ENCODE measurements at places on chromosomes 2 and 18.

DNA sequence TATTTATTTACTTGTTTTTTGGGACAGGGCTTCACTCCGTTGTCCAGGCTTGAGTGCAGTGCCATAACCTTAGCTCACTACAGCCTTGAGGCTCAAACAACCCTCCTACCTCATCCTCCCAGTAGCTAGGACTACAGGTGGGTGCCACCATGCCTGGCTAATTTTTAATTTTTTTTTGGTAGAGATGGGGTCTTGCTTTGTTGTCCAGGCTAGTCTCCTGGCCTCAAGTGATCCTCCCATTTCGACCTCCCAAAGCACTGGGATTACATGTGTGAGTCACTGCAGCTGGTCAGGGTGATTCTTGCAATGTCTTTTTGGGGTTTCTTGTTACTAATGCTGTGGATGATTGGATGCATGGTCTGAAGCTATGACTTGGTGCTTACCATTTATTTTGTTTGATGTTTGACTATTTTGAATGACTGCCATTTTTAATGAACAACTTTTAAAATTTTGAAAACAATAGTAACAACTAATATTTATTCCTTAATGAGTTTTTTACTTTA lies 6.5 kb downstream of the CERS6 start:
- no peak for DNase-seq

- DNase-seq = no peak
Observed at GRCh38 chr2:17540093-17540812, at the start of gene VSNL1. Gene VSNL1, plus strand, starts transcription at chr2:17540696. Its CDS starts 51,379 bp downstream, at chr2:17592075.

DNA sequence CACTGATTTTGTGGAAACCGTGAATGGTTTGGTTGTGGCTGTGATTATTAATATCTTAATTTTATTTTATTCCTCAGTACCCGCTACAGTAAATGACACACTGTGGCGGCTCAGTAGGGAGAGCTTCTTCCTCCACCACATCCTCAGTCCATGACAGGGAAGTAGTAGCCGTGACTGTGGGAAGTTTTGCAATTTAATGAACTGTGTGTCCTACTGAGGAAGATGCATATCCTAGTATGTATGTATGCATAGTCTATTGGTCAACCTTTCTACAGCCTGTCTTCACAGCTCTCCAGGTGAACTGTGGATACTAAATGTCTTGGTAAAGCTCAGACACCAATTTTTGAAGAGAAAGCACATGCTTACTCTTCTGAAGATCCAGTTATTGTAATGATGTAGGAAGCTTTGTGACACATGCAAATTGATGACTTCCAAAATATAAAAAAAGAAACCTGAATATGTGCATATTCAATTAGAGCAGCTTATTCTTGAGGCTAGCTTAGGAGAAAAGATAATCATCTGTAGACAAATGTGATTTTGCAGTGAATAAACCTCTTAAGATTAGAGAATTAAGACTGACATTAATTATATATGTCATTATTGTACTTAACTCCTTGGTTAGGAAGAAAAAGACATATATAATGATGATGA lies 384.3 kb upstream of the CNTNAP5 start:
- DNase-seq = no peak

DNA sequence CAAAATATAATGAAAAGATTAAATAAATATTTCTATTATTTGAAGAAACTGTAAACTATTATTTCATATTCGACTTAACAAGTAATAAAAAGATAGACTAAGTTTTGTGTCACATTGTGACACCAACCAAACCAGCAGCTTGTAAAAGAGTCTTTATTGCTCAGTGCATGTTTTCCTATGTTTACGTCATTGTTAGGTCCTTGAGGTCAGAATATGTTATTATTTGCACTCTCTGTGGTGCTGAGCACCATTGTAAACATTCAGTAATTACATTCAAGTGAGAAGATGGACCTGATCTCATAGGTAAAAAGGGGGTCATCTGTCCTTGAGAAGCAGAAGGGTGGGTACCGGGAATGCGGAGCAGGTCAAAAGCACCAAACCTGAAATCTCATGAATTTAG lies 1999.1 kb upstream of the CELF4 start:
- no peak for DNase-seq

GRCh38 chr18:77300579-77300978 lies 50.9 kb downstream of the GALR1 start:
- no peak for DNase-seq

GRCh38 chr18:3590096-3590630 lies 140.2 kb downstream of the TGIF1 start:
- no peak for DNase-seq

DNA sequence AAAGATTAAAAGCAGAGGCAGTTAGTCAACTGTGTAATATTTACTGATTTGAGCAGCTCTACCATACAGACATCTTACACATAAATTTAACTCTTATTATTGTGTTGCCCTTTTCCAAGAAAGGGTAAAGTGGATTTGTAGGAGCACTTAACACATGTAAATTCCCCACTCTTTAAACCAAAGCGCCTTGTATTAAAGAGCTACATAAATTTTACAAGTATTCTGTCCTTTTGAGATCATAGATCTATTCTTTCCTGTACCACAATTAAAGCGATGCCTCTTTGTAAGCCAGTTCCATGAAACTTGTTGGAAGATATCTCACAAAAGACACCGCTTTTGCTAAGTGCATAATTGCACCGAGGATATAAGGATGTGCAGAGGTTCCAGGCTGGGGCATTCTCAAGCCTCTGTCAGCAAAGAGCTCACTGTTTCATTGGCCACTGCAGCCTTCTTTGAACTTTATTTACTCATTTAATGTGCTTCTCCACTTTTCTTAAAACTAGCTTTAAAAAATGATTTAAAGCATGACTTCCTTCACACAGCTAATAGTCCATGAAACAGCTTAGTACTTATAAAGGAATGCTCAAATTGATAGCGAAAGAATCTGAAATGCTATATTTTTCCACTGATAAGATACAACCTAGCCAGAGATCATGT lies 520.0 kb upstream of the TCF4 start:
- no peak for DNase-seq

DNA sequence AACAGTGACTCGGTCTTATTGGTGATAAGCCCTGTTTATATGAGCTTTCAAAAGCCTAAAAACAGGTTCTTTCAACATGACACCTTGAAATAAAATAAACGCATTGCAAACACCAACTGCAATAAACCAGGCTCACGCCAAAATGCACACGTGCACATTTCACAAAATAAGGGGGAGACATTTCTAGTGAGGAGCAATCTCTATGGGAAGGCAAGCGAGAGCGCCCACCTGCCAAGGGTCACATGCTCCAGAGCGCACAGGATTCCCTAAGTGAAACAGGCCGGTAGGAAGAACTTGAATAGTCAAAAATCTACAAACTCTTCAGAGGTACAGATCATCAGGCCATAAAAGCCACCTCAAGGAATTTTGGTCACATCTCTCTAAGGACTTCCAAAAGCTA lies 1.9 kb downstream of the PID1 start:
- DNase-seq = no peak

- no peak for DNase-seq
Observed at GRCh38 chr2:128984855-128985254, 666.2 kb upstream of the HS6ST1 start.

DNA sequence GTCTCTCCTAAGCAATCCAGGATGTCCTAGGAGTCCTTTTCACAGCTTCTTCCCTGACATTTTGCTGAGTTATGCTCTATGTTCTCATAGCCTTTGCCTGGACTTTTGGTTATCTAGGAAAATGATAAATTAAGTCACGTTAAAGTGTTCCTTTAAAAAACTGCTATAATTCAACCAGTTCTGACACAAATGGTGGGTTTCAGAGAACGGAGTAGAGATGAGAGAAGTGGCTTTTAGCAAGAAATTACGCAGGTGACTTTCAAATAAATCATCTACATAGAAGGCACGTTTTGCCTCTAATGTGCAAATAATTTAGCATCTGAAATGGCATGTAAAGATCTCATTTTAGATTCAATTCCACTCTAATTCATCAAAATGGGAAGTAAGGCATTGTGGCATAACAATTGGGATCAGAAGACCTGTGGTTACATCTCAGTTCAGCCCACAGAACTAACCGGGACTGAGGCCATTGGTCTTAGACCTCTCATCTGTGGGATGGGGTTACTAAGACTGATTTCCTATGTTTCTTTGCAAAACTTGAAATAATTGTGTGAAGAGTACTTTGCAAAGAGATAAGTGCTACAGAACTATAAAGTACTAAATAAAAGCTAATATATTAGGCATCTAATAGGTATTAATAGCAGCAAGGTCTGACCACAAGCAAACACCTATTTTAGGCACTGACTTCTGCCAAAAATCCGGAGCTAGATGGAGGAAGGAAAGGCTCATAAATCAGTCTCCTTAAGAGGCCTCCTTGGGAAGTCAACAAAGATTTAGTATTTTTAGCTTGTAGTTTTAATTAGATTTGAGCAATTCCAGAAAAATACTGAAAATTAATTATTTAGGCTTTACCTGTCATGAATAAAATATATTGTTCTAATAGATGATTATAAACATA lies 211.4 kb downstream of the PIEZO2 start:
- no peak for DNase-seq

- no peak for DNase-seq
Observed at GRCh38 chr2:39487398-39488250, 50.5 kb upstream of the MAP4K3 start.

GRCh38 chr18:73777356-73778031 lies 370.1 kb downstream of the FBXO15 start:
- no peak for DNase-seq

DNA sequence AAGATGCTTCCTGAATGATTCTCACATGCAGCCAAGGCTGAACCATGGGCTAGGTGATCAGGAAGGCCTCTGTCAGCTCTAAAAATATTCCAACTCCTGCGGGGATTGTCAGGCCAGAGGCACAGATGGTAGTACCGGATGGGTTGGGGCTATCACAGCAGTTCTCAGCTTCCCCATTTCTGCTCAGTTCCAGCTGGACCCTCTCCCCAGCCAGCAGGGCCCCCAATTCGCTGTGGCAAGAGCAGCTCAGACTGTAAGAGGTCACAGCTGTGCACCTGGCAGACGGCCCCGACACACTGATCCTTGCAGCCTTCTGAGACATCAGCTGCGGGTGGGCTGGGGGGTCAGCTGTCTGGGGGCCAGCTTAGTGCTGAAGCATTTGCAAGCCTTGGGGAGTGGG lies 43.6 kb upstream of the TCF7L1 start:
- DNase-seq = no peak

- no peak for DNase-seq
Observed at GRCh38 chr2:101763496-101764333, 66.2 kb downstream of the MAP4K4 start.

- no peak for DNase-seq
Observed at GRCh38 chr18:9648431-9649163, 34.2 kb upstream of the PPP4R1 start.

DNA sequence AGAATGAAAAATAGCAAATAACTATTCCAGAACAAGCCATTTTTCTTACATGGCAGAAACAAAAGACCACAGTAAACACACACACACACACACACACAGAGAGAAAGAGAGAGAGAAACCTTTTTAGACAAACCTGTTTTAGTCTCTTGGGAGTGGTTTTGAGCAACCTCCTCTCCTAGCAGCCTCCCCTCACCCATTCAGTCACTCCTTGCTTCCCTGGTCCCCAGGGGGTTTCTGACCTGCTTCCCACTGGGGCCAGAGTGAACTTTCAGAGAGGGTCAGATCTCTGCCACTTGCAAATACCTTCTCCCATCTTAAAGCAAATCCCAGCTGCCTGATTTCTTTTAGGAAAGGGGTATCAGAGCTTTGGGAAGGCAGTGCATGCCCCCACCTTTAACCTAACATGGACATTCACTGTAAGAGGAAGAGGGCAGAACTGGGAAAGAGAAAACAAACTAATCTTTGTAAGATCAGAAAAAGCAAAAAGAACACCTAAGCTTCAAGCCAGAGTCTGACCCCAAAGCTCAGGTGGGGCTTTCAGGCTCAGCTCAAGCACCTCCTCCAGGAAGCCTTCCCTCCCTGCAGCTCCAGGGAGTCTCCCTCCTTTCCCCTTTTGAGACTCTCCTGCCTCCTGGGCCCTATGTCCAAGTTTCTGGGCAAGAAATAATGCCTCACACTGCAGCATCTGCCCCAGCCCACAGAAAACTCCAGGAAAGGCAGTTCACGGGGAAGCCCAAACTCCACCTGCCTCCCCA lies 2.7 kb downstream of the SDC1 start:
- no peak for DNase-seq

DNA sequence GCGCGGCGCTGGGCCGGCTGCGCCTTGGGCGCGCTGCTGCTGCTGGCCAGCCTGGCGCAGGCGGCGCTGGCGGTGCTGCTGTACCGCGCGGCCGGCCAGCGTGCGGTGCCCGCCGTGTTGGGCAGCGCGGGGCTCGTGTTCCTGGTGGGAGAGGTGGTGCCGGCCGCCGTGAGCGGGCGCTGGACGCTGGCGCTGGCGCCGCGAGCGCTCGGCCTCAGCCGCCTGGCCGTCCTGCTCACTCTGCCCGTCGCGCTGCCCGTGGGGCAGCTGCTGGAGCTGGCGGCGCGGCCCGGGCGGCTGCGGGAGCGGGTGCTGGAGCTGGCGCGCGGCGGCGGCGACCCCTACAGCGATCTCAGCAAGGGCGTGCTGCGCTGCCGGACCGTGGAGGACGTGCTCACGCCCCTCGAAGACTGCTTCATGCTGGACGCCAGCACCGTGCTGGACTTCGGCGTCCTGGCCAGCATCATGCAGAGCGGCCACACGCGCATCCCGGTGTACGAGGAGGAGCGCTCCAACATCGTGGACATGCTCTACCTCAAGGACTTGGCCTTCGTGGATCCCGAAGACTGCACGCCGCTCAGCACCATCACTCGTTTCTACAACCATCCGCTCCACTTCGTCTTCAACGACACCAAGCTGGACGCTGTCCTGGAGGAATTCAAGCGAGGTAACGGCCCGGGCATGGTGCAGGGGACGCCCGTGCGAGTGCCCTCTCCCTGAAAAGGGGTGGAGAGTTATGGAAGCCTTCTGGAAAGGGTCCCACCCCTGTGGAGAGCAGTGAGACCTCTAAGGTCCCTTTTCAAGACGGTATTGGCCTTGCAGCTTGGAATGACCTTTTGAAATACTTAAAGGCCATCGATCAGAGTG lies 1.0 kb downstream of the CNNM3 start:
- DNase-seq = no peak

- DNase-seq = no peak
Observed at GRCh38 chr2:63661076-63661475, 72.3 kb downstream of the MDH1 start.

DNA sequence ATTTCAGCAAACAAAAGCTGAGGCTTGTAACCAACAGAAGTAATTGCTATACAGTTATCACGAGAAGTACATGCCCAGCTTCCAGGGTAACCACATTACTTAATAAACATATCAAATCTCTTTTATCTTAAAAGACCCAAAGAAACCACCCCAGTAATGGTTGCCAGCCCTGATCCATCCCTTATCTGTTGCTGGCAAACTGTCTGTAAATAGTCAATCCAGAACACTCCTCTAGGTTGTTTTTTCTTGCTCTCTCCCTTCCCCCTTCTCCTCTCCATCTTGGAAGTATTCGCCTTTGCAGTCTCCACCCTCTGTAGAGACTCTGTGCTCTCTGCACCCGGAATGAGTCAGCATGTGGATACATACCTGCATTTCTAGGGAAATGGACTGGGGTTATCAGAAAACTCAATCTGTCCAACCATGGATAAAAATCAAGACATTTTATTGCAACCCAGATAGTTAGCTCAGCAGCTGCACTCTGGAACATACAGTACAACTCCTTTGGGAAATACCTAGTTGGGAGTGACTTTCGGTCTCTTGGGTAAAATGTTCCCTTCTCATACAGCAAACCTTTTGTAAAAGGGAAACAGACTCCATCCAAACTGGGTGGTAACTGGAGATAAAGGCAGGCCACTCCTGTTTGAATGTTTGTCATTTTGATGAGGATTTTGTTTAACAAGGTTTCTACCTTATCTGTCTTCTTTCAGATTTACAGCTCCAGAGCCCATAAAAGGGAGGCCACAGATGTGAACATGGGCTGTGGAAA lies 123.5 kb upstream of the FOSL2 start:
- DNase-seq = no peak

GRCh38 chr2:64289251-64289650 lies 145.0 kb upstream of the PELI1 start:
- no peak for DNase-seq

All from CD8-positive, alpha-beta memory T cell (primary cell).